ENCODE measurements at places on chromosomes 7 and 10.

- no peak for DNase-seq
Measured at GRCh38 chr10:59825932-59826331, 72.7 kb upstream of the MRLN start.

GRCh38 chr10:15558136-15558535 is 161.6 kb downstream of the ITGA8 start:
- DNase-seq, result no peak

DNA sequence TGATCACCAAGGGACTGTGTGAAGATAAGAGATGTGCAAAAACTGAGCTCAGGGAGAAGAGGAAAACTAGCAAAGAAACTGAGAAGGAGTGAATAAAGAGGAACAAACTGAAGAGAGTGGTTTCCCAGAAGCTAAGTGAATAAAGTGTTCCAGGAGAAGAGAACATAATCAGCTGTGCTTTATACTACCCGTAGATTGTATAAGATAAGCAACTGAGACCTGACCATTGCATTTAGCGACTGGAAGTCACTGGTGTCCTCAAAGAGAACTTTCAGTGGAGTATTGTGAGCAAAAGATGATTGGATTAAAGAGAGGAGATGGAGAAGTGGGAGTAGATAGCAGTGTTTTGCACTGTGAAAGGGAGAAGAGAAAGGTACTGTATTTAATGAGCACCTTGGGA is 14.6 kb downstream of the PHTF2 start:
- DNase-seq, result no peak

- no peak for DNase-seq
Measured at GRCh38 chr7:149369497-149369896, 91.4 kb downstream of the ZNF777 start.

DNA sequence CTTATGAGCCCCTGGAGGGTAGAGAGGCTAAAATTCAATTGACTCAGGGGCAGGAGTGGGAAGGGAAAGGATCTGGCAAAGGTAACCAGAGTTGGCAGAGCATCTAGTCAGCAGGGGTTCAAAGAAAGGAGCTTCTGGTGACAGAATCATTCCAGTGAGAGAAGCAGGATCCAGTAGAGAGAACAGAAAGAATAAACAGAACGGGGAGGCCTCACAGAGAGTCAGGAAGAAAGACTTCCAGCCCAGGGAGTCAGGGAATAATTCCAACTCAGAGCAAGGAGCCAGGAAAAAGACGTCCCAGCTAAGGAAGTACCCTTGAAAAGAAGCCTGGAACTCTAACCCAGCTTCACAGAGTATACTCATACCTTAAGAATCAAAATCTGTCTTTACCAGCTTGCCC is 66.6 kb upstream of the CPXM2 start:
- DNase-seq, result no peak

Measured in right kidney (tissue), 9 donors.